ENCODE measurements at places on chromosomes 3 and 15. TPM values are rescaled to one million over a fixed set of nuclear protein-coding genes. Genes with fewer than 3 reads are reported as not detected.

GRCh38 chr3:13045904-13046568 is 27.2 kb downstream of the IQSEC1 start:
- no peak for DNase-seq

DNA sequence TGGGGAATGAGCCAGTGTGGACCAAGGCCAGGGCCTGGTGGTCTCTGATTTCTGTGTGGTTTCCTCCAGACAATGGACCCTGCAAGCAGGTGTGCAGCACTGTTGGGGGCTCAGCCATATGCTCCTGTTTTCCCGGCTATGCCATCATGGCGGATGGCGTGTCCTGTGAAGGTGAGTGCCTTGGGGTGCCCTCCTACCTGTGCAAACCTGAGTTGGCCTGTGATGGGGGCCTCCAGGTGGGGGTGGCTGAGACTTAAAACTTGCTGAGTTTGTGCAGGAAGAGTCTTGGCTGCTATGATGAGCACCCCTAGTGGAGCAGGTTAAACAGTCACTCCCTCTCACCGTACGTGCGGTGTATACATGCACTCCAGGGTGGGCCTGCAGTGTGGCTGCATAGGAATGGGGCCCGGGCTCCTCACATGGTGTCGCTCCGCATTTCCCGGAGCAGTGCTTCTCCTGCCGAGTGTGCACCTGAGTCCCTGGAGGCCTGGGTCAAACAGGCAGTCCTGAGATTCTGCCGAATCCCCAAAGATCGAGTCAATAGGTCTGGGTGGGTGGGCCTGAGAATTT is 70.8 kb downstream of the FBLN2 start:
- no peak for DNase-seq

DNA sequence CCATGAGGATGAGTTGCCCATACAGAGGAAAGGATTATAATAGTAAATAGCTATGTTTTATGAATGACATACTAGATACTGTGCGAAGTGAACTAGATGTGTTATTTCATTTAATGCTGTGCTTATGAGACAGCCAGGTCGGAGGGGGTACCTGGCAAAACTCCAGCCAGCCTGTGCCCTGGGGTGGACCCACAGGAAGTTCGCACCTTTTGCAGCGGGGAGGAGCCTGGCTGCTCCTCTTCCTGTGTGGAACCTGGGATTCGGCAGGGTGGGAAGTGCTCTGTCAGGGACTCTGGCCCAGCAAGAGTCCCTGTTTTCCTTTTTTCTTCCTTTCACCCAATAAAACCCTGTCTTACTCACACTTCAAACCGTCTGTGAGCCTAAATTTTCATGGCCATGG is 452.2 kb downstream of the IL5RA start:
- DNase-seq = no peak

The VEPH1 gene
- 25.0 TPM for total RNA-seq
